Stimulated activated CD8-positive, alpha-beta memory T cell treated with anti-CD3 and anti-CD28 coated beads, Interleukin-7, amount 100 ng/mL, for 4 hours (primary cell): ENCODE measurements at places on chromosomes 1 and 21.

GRCh38 chr1:60031146-60031545 is 42.4 kb downstream of the C1orf87 start:
- no peak for DNase-seq

DNA sequence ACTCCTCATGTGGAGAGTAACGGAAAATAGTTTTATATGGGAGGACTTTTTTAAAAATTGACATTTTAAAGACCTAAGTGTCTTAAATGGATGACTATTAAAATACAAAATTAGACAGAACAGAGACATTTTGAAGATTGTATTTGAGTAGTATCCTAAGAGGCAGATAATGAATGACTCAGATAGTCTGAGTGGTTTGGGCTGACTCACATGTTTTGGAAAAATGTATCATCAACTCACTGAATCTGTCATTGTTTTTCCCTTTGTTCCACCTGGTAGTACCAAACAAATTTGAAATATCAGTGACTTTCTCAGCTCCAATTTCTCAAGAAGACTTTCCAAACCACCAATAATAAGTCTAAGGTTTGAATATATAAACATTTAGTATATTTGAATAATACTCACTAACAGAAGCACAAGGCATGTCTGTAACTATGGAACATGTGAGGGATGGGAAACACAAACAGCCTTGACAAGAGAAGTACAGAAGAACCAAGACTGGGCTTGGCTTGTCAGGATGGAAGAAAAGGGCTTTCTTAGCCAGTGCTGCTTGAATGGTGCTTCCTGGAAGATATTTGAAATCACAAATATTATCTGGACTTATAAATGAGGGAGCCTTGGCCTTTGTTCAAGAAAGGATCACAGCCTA is 90.6 kb downstream of the SGIP1 start:
- no peak for DNase-seq

DNA sequence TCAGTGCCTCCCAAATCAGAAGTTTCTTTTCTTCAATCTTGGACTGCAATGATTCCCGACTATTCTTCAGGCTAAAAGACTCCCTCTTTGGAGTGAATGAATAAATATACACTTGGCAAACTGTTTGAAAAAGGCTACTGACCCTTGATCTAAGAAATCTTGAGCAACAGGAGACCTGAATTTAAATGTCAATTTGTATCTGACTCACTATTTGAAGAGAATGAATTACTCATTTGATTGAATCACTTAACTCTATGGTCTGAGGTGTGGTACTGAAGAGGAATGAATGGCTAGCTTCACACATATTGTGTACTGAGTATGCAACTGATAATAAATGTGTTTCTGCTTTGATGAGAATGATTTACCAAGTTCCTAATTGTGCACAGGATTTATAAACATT is 4.6 kb upstream of the SMG7 start:
- no peak for DNase-seq

DNA sequence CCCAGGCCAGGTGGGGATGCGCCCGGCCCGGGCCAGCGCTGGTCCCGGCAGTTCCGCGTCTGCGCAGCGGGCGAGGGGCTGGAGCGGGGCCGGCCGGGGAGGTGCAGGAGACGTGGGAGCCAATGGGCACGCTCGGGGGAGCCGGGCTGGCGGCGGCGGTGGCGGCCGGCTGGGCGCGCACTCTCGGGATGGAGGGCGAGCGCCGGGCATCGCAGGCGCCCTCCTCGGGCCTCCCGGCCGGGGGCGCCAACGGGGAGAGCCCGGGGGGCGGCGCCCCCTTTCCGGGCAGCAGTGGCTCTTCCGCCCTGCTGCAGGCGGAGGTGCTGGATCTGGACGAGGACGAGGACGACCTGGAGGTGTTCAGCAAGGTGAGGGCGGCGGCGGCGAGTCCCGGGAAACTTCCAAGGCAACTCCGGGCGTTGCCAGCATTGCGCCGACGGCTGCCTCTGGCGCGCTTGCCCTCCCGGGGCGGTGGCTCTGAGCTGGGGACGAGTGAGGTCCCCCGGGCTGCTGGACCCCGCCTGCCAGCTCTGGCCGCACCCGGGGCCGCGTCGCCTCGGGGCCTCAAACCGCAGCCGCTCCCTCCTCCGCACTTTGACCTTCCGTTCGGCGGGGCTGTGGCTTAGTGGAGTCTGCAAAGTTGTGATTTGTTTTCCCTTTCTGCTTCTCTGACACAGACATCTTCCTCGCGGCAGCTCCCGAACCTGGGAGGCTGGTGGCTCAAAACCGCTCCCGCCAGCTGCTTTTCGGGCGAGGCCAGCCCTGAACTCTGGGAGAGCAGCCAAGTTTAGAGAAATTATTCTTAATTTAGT is at the start of gene SNX7:
SNX7 (plus strand) TSS at position 178 of the 812 bp plus-strand sequence; CDS start at position 189, 11 bp downstream.
- DNase-seq, result no peak

GRCh38 chr1:165487921-165488320 is 43.0 kb upstream of the RXRG start:
- DNase-seq, result no peak

- DNase-seq, result no peak
Measured at GRCh38 chr21:42440187-42440792, 36.6 kb downstream of the UBASH3A start.

GRCh38 chr1:60989749-60990713 is 92.3 kb upstream of the NFIA start:
- DNase-seq, result no peak

- no peak for DNase-seq
Measured at GRCh38 chr21:32413015-32413504, 554 bp downstream of the EVA1C start.

- DNase-seq, result no peak
Measured at GRCh38 chr1:160257411-160258015, 4.8 kb downstream of the DCAF8 start.

- DNase-seq, result no peak
Measured at GRCh38 chr1:149929856-149930255, 2.3 kb upstream of the SF3B4 start.

DNA sequence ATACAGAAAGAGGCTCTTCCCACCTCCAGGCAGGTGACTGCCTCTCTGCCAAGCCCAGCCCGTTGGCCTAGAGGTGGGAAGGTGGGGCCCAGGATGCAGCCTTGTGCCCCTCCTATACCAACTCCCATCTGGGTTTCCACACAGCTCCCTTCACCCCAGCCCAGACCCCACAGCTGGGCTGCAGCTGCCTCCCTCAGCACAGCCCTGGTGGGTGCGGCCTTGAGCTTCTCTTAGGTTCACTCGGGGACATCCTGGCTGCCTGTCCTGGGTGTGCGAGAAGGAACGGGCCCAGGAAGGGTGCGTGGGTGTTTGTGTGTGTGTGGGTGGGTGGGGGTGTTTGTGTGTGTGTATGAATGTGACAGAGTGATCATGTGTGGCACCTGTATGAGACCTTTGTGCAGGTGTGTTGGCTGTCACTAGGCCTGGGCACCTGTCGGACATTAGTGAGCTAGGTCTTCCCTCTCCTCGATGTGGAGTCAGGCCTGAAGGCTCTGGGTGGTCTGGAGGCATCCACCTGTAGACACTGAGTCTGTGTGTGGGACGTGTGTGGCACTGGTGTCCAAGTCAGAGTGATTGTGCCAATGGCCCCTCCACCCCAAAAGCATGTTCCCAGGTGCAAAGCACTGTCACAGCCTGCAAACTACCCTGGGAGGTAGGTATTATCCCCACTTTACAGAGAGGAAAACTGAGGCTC is 30.7 kb downstream of the FOXO6 start:
- DNase-seq, result no peak

GRCh38 chr1:197336571-197336970 is 68.5 kb downstream of the CRB1 start:
- no peak for DNase-seq

GRCh38 chr1:41315146-41315822 is 46.0 kb upstream of the FOXO6 start:
- DNase-seq, result no peak

GRCh38 chr21:45899317-45900033 is 82.1 kb upstream of the COL6A1 start:
- DNase-seq, result no peak

- no peak for DNase-seq
Measured at GRCh38 chr1:25134801-25135461, 97.4 kb downstream of the SYF2 start.

DNA sequence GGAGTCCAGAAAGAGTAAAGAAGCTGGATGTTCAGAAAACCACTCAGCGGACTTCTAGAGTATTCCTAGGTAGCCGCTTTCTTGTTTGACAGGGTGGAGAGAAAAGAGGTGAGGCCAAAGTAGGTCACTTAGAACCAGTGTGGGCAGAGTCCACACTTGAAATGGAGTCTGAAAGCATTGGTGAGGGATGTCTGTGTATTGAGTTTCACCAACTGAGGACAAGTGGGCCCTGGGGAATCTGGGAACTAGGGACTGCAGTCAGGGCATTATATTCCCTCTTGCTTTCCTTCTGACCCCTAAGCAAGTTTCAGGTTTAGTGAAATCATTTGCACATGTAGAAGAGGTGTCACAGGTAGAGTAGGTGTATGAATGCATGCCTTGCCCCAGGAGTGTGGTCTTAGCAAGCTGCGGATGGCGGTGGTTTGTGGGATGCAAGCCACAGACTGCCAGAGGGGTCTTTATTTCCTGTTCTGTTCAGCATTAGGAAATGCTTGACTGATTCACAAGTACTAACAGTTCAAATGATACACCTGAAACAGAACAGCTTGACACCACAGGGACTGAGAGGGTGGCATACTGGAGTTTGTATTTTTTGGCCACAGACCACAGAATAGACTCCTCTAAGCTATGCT is 1.1 kb upstream of the GNG12 start:
- DNase-seq, result no peak

DNA sequence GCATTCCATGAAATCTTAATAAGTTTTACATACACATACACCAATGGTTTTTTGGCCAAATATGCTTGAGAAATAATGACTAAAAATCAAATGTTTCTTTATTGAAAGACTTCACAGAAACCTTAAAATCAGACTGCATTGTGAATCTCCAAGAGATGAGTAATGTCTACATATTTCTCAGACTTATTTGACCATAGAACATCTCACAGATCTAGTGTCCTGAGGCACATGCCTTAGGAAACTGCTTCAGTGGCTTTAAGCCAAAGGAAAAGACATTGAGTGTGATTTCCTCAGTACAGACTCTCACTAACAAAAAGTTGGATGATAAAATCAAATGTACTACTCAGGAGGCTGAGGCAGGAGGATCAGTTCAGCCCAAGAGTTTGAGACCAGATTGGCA is 6.2 kb upstream of the C1orf105 start:
- DNase-seq, result no peak

DNA sequence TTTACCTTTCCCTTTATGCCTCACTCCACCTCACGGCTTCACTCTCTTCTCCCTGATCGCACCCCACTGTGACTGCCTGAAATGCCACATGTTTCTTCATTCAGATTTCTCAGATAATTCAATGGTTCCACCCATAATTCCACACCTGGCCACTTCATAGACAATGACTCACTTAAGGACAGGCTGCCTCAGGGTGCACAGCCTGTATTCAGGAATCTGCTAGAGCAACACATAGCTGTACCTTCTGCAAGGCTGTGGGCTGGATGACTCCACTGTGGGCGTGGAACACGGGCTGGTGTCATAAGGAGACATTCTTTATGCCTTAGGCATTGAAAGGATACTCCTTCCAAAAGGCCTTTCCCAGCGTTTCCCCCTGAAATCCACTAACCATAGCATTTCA is 36.1 kb downstream of the L1TD1 start:
- no peak for DNase-seq

DNA sequence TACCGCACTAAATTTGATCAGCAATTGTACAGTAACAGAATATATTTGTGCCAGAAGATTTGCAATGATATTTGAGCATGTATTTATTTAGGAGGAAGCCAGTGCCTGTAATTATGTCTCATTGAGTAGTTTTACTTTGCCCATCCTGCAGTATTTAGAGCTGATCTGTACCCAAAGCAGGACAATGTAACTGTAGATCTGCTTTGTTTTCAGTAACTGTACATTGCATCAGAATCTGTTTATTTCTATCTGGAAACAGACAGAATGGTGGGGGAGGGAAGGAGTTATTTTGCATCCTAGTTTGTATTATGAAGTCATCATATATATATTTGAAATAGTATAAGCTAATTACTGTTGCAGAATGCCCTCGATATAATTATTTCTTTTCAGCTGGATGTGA is 36.2 kb upstream of the LRRC8C start:
- DNase-seq, result no peak

DNA sequence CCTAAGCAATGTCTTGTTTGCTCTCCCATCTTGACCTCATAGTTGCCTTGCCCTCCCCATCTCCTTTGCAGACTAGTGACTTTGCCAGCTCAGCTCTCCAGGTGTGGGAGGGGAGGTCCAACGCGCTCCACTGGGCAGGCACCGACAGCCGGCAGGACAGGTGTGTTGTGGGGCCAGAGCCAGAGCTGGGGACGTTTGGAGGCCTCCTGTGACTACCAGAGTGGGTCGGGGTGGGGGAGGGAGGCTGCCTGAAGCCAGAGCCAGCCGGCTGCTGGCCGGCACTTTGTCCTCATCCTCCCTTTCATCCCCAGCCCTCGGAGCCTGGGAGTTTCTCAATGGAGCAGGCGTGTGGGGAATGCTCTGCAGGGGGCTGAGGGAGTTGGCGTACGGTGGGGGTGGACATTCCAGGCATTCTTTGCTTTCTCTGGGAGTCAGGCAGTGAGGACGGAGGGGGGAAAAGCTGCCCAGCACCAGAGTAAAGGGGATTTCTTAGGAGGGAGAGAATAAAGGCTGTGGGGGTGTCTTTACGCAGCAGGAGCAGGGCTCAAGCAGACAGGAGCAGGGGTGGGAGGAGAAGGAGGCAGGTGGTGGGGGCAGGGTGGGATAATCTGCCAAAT is 20.2 kb downstream of the NUAK2 start:
- no peak for DNase-seq

GRCh38 chr1:179184403-179184802 is 45.1 kb downstream of the ABL2 start:
- DNase-seq, result no peak

DNA sequence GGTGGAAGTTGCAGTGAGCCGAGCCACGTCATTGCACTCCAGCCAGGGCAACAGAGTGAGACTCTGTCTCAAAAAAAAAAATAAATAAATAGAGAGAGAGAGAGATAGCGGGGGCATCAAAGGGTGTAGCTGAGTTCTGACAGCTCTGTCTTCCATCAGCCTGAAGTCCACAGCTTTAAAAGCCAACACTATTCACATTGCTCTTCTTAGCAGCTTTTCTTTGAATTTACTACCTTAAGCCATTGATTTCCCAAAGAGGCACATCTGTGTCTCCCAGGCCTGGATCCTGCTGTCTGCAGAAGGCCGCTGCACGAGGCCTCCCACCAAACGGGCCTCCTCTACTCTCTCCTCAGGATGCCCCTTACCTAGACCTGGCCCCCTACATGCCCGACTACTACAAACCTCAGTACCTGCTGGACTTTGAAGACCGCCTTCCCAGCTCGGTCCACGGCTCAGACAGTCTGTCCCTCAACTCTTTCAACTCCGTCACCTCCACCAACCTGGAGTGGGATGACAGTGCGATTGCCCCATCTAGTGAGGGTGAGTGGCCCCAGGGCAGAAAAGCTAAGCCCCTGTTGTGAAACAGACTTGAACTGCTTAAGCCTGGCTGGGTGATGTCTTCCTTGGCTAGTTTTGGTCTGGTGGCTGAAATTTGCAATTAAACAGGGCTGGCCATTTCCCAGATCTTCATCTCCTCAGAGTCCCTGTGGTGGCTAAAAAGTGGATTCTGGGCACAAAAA is 16.5 kb upstream of the SLC25A34 start:
- no peak for DNase-seq

- no peak for DNase-seq
Measured at GRCh38 chr1:236565530-236565929, 38.8 kb downstream of the HEATR1 start.

GRCh38 chr1:27428316-27429028 is 36.0 kb downstream of the GPR3 start:
- DNase-seq, result no peak
